ENCODE measurements at places on chromosomes 13 and 19. TPM values are rescaled to one million over a fixed set of nuclear protein-coding genes. Genes with fewer than 3 reads are reported as not detected.

- DNase-seq = no peak
Observed at GRCh38 chr19:37941782-37942515, 34.9 kb downstream of the SIPA1L3 start.

The B3GNT3 gene
- not detected for total RNA-seq

The PDX1 gene
- total RNA-seq = not detected

The PGLYRP2 gene
- not detected for total RNA-seq

The MBOAT7 gene
- total RNA-seq = 73.4 TPM
